CD4-positive, alpha-beta T cell treated with Interleukin-2 at 100 ng/mL for 4 hours (primary cell): ENCODE measurements at places on chromosomes 5 and 9.

GRCh38 chr5:150303070-150303615, 438 bp upstream of the ARSI start:
- no peak for DNase-seq

DNA sequence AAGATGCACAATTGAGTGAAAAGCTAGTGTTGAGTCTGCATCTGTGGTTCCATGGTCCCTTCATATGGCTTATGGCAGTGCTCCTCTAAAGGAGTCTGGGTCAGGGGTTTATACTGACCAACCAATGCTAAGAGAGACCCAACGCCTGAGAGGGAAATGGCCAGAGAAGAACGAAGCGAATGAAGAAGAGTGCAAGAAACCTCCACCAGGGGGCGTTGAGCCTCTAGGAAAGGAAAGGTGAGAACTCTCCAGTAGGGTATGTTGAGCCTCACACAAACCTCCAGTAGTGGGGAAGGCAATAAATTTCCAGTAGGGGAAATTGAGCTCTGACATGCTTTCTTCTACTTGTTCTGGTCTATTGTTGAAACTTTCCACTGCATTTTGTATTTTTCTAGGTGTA, 470.6 kb downstream of the PRDM9 start:
- DNase-seq = no peak

GRCh38 chr9:104694218-104694617, at the start of gene OR13D1:
Gene OR13D1, plus strand, starts transcription at chr9:104694518. Its CDS starts 0 bp downstream, at chr9:104694518.
- no peak for DNase-seq

- DNase-seq = no peak
Measured at GRCh38 chr5:126909856-126910255, 120.5 kb downstream of the MARCHF3 start.

GRCh38 chr9:14198841-14199455, 115.0 kb downstream of the NFIB start:
- DNase-seq = no peak

DNA sequence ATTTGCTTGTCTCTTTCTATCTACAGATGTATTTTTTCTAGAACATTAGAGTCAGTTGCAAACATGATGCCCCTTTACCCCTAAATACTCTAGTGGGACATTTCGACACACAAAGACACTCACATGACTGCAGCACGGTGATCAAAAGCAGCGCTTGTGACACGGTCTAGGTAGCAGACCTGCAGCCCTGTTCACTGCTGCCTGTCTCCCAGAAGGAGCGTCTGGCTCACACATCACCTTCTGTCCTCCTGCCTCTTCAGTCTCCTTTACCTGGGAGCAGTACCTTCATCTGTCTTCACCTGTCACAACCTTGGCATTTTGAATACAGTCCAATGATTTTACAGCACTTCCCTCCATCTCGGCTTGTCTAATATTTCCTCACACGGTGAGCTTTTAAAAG, 51.9 kb upstream of the SH3PXD2B start:
- DNase-seq = no peak

DNA sequence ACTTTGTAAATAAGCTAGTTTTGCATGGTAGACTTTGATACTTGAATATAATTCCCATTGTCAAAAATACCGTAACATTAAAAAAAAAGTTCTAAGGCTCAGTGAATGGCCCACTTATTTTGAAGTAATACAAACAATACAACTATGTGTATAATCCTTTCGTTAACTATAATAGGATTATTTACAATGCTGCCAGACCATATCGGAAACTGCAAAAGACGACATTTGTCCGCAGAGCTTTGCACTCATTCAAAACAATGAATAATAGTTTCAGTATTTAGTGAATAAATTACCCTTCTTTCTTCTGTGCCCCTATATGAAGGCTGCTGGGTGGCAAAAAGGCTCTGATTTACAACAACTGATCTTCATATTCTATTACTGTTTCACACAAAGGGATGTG, 121.8 kb downstream of the DROSHA start:
- DNase-seq = no peak
